ENCODE measurements at places on chromosomes 11 and 22.

GRCh38 chr11:73983741-73984538 lies 1.3 kb upstream of the UCP2 start:
- DNase-seq, result peak; percentile 20

GRCh38 chr11:10352921-10353550 lies 48.2 kb downstream of the ADM start:
- peak; percentile 81 for DNase-seq

- no peak for DNase-seq
Observed at GRCh38 chr11:76086743-76087635, 119.3 kb downstream of the WNT11 start.

- DNase-seq, result no peak
Observed at GRCh38 chr11:100774132-100774531, 87.0 kb downstream of the ARHGAP42 start.

- DNase-seq, result no peak
Observed at GRCh38 chr11:90134478-90135003, at the start of gene NAALAD2. NAALAD2 (plus strand) TSS chr11:90134663; CDS start chr11:90134759, 96 bp downstream.

GRCh38 chr11:503179-503981 lies 3.7 kb downstream of the RNH1 start:
- DNase-seq, result peak; percentile 96

DNA sequence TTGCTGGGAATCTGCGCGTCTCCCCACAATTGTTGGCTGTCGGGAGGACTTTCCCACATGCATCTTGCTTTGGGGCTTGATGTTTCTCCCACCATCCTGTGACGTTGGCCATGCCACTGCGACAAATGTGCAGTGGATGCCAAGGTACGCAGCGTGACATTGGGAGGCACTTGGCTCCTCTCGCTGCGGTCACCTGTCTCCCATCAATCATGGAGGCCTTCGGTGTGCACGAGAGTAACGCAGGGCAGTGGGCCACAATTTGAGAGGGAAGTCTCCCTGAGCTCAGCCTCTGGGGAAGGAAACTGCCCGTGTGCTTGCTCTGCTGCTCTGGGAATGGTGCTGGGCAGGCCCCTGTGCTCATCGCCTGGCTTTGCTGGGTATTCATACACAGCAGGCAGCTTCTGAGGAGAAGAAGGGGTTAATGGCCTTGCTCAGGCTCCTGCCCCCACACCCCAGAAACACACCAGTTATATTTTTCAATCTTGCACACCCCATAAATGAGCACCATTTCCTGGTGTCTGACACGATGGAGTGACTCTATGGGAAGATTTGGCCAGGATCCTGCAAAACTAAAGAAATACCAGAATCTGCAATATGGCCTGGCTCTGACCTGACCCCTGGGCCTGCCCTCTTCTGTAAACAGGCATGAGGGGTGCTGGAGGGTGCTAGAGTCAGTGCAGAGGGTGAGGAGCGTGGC lies 153.5 kb downstream of the ADAMTS15 start:
- no peak for DNase-seq

- DNase-seq, result no peak
Observed at GRCh38 chr22:21446128-21446826, 20.9 kb upstream of the TMEM191C start.

DNA sequence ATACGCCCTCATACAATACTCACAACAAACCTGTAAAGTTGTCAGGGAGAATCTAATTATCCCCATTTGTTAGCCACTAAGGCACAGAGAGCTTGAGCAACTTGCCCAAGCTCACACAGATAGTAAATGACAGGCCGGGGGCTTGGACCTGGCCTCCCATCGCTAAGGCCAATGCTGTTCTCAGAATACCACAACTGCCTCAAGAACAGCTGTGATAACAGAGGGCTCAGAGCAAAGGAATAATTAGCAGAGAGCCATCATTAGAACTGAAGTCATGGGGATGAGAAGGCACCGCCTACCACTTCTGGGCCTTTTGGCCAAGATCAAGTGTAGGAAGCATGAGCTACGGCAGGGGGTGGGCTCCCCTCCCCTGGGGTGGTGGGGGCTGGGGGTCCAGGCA lies 98.6 kb downstream of the FEZ1 start:
- DNase-seq, result no peak

GRCh38 chr11:2587132-2587930 lies 112.5 kb downstream of the KCNQ1OT1 start:
- no peak for DNase-seq

DNA sequence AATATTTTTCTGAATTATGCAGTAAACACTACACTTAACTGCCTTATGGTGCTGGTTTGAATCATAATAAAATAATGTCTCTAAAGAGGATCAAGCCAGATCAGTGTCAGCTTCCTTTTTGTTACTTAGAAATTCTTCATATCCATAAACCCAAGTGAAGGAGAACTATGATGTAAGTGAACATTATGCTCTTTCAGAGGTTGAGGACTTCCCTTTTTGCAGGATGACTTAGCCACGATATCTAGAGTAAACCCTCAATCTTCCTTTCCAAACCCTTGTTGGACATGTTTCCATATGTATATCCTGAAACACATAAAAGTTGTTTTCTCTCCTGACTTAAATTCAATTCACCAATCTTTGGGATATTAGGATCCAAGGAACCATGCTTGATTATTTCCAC lies 19.1 kb downstream of the OR8D1 start:
- DNase-seq, result peak; percentile 59

- peak; percentile 79 for DNase-seq
Observed at GRCh38 chr11:27358296-27358695, 4.7 kb downstream of the CCDC34 start.

- DNase-seq, result no peak
Observed at GRCh38 chr11:72777755-72778278, 16.0 kb downstream of the STARD10 start.

- DNase-seq, result no peak
Observed at GRCh38 chr11:84543367-84544159, 1083.6 kb downstream of the DLG2 start.

DNA sequence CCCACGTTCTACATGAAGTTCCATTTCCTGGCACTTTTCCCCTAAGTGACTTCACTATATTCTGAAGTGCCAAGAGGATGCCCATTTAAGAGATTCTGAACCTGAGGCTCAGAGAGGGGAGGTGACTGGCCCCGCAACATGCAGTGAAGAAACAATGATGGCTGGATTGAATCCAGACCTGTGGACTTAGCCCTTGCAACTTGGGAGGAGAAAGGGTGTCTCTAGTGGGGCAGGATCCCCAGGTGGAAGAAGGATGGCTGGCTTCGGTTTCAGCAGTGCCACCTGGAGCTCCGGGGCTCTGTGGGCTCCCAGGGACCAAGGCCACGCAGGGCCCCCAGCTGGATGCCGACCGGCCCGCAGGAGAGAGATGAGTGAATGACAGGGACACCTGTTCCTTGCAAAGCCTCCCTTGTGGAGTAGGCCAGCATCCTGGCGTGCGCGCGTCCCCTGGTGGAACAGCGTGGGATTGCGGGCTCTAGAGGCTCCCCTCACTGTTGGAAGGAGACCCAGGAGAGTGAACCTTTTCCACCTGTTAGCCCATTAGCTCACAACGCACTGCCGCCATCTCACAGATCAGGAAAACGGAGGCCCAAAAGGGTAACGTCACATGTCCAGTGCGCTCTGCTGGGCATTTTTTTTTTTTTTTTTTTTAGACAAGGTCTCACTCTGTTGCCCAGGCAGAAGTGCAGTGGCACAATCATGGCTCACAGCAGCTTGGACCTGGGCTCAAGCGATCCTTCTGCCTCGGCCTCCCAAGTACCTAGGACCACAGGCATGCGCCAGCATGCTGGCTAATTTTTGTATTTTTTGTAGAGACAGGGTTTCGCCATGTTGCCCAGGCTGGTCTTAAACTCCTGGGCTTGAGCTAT lies 104.7 kb downstream of the KIAA1671 start:
- DNase-seq, result peak; percentile 26

DNA sequence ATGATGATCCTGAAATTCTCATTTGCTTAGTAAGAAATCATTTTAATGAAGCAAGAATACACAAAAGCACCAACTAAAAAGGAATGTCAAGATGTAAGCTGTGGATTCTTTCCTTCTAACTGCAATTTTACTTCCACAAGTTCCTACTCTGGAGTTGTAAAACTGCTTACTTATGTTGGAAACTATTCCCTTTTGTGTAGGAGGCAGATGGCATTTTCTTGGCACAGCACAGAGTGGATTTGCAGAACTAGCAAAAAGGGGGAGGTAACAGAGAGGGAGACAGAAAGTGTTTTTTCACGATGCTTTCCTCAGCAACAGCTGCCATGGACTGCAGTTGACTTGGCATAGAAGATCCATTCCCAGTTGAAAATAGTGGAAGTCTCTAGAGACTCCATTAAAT lies 1112.0 kb upstream of the RAG2 start:
- no peak for DNase-seq

- DNase-seq, result peak; percentile 51
Observed at GRCh38 chr22:41201141-41201540, 4.0 kb upstream of the L3MBTL2 start.

- DNase-seq, result peak; percentile 2
Observed at GRCh38 chr11:8018484-8019313, 31.6 kb downstream of the EIF3F start.

DNA sequence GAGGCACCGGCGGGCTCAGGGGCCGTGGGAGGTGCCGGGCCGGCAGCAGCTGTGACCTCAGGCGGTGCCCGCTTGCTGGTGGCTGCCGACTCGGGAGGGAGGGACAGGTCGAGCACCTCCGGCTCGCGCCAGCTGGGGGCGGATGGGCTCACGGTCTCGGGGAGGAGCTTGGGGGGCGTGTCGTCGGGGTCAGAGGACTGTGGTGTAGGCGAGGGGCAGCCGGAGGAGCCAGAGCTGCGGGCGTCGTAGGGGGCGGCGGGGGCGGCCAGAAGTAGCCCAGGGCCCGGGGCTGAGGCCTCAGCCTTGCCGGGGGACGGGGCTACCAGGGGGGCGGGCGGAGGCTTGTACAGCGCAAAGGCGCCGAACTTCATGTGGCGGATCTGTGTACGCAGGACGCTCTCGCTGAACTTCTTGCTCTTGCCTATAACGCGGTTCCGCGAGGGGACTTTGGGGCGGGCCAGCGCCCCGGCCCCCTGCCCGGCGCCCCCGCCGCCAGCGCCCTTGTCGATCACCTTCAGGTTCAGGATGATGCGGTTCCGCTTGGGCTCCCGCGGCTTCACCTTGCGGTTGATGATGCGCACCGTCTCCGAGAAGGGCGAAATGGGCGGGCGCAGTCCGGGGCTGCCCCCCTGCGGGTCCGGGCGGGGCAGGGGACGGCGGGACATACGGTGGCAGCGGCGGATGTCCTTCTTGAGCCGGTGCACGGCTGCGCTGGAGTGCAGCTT lies 5.5 kb downstream of the CBX6 start:
- no peak for DNase-seq

- no peak for DNase-seq
Observed at GRCh38 chr11:35845860-35846259, 98.0 kb upstream of the LDLRAD3 start.

- DNase-seq, result no peak
Observed at GRCh38 chr11:103584021-103584420, 452.4 kb upstream of the DDI1 start.

- DNase-seq, result no peak
Observed at GRCh38 chr22:39627208-39627607, 56.7 kb downstream of the CACNA1I start.

DNA sequence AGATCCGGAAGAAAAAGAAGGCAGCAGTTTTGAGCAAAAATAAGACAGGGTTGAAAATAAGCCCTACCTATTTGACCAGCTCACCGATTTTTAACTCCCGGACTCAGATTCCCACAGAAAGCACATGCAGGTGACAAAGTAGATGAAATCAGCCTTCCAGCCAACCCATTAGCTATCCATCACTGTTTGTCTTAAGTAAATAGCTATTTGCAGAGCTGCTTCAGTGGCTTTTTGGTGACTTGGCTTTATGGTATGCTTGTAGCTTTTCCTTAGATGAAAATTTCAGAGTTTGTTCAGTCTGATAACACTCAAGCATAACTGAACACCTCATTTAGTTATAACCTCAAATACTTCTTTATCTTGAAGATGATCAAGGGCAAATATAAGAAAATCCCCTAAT lies 192.6 kb downstream of the HIPK3 start:
- DNase-seq, result no peak

DNA sequence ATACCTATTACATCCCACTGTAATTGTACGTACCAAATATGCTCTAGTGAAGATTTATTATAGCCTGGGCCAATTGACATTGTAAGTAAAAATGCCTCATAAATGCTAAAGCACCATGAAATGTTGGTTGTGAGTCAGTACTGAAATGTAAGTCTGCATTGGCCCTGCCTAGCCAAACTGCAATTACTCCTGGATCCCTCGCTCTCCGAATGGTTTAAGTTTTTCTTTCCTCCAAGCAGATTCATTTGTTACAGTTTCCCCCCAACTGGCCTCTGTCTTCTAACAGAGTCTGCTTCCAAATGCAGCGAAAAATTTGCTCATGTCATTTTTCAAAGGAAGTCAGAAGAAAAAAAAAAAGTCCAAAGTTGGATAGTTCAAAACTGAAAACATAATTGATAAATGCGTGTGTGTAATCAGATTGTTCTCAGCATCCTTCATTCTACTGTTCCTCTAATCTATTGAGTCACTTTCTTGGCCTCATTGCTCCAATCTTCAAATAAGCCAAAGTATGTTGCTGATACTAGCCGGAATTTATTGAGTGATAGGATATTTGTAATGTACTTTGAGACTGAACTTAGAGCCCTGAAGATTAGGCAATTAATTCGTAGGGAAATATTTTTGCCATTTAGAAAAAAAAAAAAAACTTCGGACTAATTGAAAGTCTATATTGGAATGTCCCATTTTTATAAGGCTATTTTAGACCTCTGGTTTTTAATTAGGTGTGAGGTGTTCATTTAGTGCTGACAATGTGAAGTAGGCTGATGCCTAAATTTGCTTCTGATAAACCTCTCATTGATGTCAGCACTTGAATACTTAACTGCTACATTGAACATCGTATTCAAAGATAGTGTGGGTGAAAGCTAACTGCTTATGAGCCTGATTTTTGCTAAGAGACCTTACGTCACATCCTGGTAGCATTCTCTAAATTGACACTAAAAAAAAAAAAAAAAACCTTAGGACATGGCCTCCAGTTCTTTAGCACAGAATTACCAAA lies 93.4 kb downstream of the WT1 start:
- DNase-seq, result no peak

- no peak for DNase-seq
Observed at GRCh38 chr22:29702931-29703501, 16.8 kb upstream of the CABP7 start.

DNA sequence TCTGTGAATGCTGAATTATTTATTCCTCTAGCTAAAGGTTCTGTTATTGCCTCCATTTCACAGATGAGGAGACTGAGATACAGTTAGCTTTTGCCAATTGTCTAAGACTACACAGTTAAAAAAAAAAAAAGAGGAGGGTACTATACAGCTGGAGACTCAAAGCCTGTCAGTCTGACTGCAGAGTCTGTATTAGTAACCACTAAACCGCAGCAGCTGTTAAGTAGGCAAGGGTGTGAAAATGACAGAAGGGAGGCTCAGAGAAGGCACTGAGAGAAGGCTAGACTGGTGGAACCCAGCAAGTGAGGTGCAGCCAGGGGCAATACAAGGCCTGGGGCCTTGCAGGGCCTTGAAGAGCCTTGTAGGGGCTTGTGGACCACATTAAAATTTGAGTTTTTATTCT lies 181.2 kb downstream of the CSNK2A3 start:
- no peak for DNase-seq

DNA sequence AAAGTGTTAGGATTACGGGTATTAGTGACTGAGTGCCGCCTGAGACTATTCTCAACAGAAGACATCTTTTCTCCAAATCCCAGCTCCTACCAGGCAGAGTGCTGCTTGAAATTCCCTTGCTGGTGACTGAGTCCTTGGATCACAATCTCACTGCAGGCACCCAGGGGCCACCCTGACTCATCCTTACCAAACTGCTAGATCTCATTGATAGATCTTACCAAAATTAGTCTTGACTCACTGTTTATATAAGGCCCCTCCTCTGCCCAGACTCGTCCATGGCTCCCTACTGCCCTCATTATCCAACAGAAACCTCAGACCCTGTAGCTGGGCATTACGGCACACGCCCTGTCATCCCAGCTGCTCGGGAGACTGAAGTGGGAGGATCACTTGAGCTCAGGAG lies 14.7 kb downstream of the TBC1D10A start:
- DNase-seq, result no peak
